ENCODE measurements at places on chromosomes 2 and 18. TPM values are rescaled to one million over a fixed set of nuclear protein-coding genes. Genes with fewer than 3 reads are reported as not detected.

The TFCP2L1 gene
- 0.07 TPM for total RNA-seq

The TMEM178A gene
- total RNA-seq: 12.5 TPM

The INHBB gene
- total RNA-seq: 0.34 TPM

The ACTG2 gene
- not detected for total RNA-seq

The SATB2 gene
- total RNA-seq: 20.8 TPM

The BCS1L gene
- total RNA-seq: 59.8 TPM

The KYNU gene
- total RNA-seq: not detected

The FBXO48 gene
- 0.81 TPM for total RNA-seq

The TEKT4 gene
- not detected for total RNA-seq

The GNAL gene
- 52.5 TPM for total RNA-seq

The NYAP2 gene
- 0.32 TPM for total RNA-seq

- peaks cover 3% of the 10 kb centered on the region for H3K27me3 ChIP-seq
- H3K4me3 ChIP-seq: no peak overlapping the region
- no peaks in the 10 kb centered on the region for H3K4me1 ChIP-seq
- no peak overlapping the region for H3K27ac ChIP-seq
Observed at GRCh38 chr2:42519624-42520023, 25.8 kb upstream of the KCNG3 start.

- H3K27me3 ChIP-seq: no peaks in the 10 kb centered on the region
- H3K36me3 ChIP-seq: no peaks in the 10 kb centered on the region
- DNase-seq: peak; percentile 38
- no peaks in the 10 kb centered on the region for H3K4me1 ChIP-seq
- no peak overlapping the region for H3K4me3 ChIP-seq
- H3K27ac ChIP-seq: no peak overlapping the region
Observed at GRCh38 chr2:167331636-167332232, 443.5 kb downstream of the XIRP2 start.

DNA sequence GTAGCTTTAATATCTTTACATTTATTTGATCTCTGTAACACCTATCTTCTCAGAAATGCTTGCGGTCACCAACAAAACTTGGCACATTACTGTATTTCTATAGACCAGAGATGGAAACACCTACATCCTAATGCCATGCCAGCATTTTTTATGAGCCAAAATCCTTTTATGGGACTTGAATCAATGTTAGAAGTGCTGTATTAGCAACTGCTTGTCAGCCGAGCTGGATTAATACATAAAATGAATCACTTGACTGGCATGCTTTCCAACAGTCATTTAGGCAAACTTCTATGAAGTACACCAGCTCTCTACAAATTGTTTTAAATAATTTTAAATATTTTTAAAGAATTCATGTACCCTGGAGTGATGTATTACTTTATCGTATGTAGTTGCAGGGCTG lies 272.9 kb upstream of the NRP2 start:
- no peak overlapping the region for H3K27ac ChIP-seq
- no peaks in the 10 kb centered on the region for H3K27me3 ChIP-seq
- no peak for DNase-seq
- H3K36me3 ChIP-seq: no peaks in the 10 kb centered on the region
- no peak overlapping the region for H3K4me3 ChIP-seq

DNA sequence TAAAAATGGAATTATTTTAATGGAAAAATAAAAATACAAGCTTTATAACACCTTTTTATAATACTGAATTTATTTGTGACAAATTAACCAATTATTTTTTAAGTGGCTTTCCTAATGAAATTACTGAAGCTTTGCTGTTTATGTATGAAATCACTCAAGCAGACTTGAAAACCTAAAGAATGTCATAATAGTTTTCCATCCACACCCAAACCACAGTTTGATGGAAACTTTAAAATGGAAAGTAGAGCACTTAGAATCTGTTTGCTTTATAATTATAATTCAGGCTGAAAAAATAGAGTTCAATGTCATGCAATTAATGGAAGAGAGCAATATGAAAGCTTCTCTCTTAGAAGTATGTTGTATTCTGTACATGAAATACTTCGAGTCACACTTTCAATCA lies 31.6 kb upstream of the WDR75 start:
- H3K27me3 ChIP-seq: no peaks in the 10 kb centered on the region
- H3K27ac ChIP-seq: no peak overlapping the region
- no peaks in the 10 kb centered on the region for H3K4me1 ChIP-seq
- DNase-seq: no peak

GRCh38 chr2:174340400-174341292 lies 5.9 kb downstream of the SP9 start:
- peaks cover 20% of the 10 kb centered on the region for H3K4me1 ChIP-seq
- H3K27ac ChIP-seq: peak overlapping the region; percentile 38
- H3K27me3 ChIP-seq: peaks cover 37% of the 10 kb centered on the region

DNA sequence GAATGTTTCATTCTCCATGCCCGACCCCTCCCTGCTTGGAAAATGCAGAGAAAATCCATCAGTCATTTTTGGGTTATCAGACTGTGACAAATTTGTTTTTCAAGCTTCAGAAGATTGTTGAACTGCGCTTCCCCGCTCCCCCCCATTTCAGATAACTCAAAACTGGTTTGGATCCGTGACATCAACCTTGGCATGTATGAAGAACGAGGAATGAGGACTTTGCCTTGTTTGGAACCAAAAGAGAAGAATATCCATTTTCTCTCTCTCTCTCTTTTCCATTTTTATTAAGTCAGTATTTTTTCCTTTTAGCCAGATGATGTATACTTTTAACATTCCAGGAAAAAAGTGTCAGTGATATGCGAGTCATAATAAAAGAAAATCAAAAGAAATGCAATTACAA lies 171.6 kb downstream of the BCL2 start:
- no peak for DNase-seq
- H3K27me3 ChIP-seq: peaks cover 6% of the 10 kb centered on the region
- no peaks in the 10 kb centered on the region for H3K36me3 ChIP-seq
- no peak overlapping the region for H3K4me3 ChIP-seq
- H3K4me1 ChIP-seq: peaks cover 31% of the 10 kb centered on the region
- no peak overlapping the region for H3K27ac ChIP-seq

- no peaks in the 10 kb centered on the region for H3K36me3 ChIP-seq
- H3K4me3 ChIP-seq: peak overlapping the region; percentile 95
- H3K27ac ChIP-seq: peak overlapping the region; percentile 85
- no peak for DNase-seq
- H3K4me1 ChIP-seq: peaks cover 31% of the 10 kb centered on the region
- H3K27me3 ChIP-seq: peaks cover 4% of the 10 kb centered on the region
Observed at GRCh38 chr2:186696290-186696689, 2.4 kb downstream of the FAM171B start.

DNA sequence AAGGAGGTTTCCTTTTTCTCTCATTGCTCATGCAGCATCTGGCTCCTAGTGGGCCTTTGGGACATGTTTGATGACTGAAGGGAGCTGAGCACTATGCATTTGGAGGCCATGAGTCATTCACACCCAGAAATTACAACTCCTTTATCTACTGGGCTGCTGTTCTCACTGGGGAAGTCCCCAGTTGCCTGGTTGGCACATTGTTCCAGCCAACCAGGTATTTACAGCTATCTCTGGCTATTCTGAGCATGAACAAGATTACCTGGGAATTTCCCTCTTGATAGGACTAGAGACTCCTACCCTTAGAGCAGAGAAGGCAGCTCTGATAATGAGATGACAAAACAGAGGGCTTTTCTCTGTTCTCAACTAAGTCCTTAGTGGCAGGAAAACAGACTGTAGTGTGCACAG lies 206.5 kb downstream of the SETBP1 start:
- no peaks in the 10 kb centered on the region for H3K27me3 ChIP-seq
- peak overlapping the region; percentile 45 for H3K27ac ChIP-seq
- H3K4me1 ChIP-seq: peaks cover 13% of the 10 kb centered on the region
- DNase-seq: no peak

DNA sequence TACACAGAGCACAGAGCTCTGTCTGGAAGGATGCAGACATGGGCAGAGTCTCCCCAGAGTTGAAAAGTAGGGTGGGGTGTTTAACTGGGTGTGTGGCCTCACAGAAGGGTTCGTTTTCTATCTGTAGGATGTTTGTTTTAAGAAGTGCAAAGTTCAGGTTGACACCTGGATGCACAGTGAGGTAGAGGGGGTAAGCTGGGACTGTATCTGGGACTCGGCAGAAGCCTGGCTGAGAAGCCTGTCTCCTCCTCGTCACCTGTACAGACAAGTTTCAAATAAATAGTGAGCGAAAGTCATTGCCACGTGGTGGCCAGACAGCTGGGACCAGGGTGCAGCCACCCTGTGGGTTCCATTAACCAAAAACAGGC lies 145.9 kb downstream of the KLHL29 start:
- H3K36me3 ChIP-seq: no peaks in the 10 kb centered on the region
- H3K27ac ChIP-seq: peak overlapping the region; percentile 92
- DNase-seq: no peak

GRCh38 chr2:164567335-164567989 lies 53.8 kb downstream of the GRB14 start:
- H3K4me3 ChIP-seq: no peak overlapping the region
- no peak for DNase-seq
- no peak overlapping the region for H3K27ac ChIP-seq

DNA sequence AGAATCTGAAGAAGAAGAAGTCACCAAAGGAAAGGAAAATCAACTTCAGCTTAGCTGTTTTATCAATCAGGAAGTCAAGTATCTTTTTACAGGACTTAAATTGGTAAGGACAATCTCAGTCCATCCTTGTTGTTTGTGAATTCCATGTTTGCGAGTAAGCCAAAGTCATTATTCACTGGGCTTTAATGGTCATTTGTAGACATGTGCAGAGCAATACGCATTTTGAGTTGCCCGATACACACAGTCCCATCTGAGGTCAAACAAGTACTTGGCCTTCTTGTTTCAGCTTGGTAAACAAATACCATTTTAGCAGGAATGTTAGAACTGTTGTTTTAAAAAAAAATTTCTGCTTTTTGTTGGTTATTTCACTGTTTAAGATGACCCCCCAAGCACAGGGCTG lies 40.9 kb downstream of the USP14 start:
- no peak for DNase-seq
- peaks cover 7% of the 10 kb centered on the region for H3K36me3 ChIP-seq
- peaks cover 2% of the 10 kb centered on the region for H3K27me3 ChIP-seq
- no peak overlapping the region for H3K4me3 ChIP-seq
- no peak overlapping the region for H3K27ac ChIP-seq

DNA sequence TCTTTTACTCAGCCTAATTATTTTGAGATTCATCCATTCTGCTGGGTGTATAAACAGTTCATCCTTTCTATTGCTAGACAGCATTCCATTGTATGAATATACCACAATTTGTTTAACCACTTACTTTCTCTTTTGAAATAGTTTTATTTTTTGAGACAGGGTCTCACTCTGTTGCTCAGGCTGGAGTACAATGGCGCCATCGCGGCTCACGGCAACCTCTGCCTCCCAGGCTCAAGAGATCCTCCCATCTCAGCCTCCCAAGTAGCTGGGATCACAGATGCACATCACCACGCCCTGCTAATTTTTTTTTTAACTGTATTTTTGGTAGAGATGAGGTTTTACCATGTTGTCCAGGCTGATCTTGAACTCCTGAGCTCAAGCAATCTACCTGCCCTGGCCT lies 54.5 kb downstream of the USP37 start:
- H3K27me3 ChIP-seq: no peaks in the 10 kb centered on the region
- no peaks in the 10 kb centered on the region for H3K36me3 ChIP-seq
- no peak for DNase-seq
- no peak overlapping the region for H3K4me3 ChIP-seq
- no peak overlapping the region for H3K27ac ChIP-seq
- H3K4me1 ChIP-seq: no peaks in the 10 kb centered on the region

- no peaks in the 10 kb centered on the region for H3K36me3 ChIP-seq
- H3K27ac ChIP-seq: no peak overlapping the region
- DNase-seq: no peak
- no peaks in the 10 kb centered on the region for H3K4me1 ChIP-seq
- H3K4me3 ChIP-seq: no peak overlapping the region
- H3K27me3 ChIP-seq: peaks cover 7% of the 10 kb centered on the region
Observed at GRCh38 chr2:218816561-218817011, 15.0 kb downstream of the PRKAG3 start.

DNA sequence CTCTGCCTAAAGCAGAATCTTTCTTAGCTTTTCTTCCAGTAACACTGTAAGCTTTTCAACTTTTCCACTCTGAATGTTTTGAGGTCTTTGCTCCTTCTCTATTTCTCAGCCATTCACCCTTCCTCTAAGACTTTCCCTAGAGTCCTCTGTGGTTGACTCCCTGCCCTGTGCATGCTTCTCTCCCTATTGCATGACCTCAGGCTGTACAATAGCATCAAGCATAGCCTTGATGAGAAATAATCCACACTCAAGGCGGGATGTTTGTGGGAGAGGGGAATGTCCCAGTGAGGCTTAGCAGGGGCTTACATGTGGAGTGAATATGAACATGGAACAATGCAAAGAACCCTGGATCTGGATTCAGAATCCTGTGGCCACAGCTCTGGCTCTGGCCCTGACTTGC lies 48.4 kb upstream of the IGFBP5 start:
- peaks cover 10% of the 10 kb centered on the region for H3K36me3 ChIP-seq
- no peak overlapping the region for H3K27ac ChIP-seq
- peaks cover 2% of the 10 kb centered on the region for H3K27me3 ChIP-seq
- DNase-seq: no peak
- H3K4me1 ChIP-seq: no peaks in the 10 kb centered on the region
- no peak overlapping the region for H3K4me3 ChIP-seq

DNA sequence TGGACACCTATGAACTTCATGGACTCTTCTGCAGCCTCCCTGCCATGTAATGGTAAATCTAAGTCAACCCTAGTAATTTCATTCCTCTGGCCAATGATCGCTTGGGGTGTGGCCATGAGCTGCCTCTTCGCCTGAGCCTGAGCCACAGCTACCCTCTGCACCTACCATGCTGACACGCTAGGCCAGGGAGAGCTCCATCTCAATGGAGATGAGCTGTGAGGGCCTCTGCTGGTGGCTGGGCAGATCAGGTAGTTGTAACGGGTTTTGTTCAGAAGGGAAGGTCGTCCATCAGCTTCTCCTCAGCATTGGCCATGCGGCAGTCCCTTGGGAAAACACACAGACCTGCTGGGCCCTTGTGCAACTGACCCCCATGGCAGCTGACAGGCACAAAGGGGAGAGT lies 24.4 kb downstream of the MPHOSPH10 start:
- H3K27ac ChIP-seq: peak overlapping the region; percentile 97
- peaks cover 22% of the 10 kb centered on the region for H3K27me3 ChIP-seq
- no peaks in the 10 kb centered on the region for H3K36me3 ChIP-seq
- H3K4me1 ChIP-seq: peaks cover 59% of the 10 kb centered on the region

- no peak overlapping the region for H3K27ac ChIP-seq
- H3K4me3 ChIP-seq: no peak overlapping the region
- no peaks in the 10 kb centered on the region for H3K4me1 ChIP-seq
- DNase-seq: no peak
- peaks cover 8% of the 10 kb centered on the region for H3K36me3 ChIP-seq
Observed at GRCh38 chr2:9071584-9072124, 68.2 kb upstream of the MBOAT2 start.

GRCh38 chr2:8306530-8307351 lies 375.1 kb upstream of the ID2 start:
- peaks cover 1% of the 10 kb centered on the region for H3K4me1 ChIP-seq
- no peak for DNase-seq
- H3K36me3 ChIP-seq: no peaks in the 10 kb centered on the region
- H3K27me3 ChIP-seq: peaks cover 3% of the 10 kb centered on the region
- H3K27ac ChIP-seq: no peak overlapping the region

Data from glutamatergic neuron (in vitro differentiated cells).